Inflammatory macrophage treated with lipopolysaccharide for 1 hour (primary cell): ENCODE measurements at places on chromosomes 7 and 10.
A peak's percentile ranks its signal among the peaks of the same experiment; 100 is the strongest.

- no peak for DNase-seq
These were observed 83.1 kb downstream of the GRK5 start for GRCh38 chr10:119290301-119291048.

DNA sequence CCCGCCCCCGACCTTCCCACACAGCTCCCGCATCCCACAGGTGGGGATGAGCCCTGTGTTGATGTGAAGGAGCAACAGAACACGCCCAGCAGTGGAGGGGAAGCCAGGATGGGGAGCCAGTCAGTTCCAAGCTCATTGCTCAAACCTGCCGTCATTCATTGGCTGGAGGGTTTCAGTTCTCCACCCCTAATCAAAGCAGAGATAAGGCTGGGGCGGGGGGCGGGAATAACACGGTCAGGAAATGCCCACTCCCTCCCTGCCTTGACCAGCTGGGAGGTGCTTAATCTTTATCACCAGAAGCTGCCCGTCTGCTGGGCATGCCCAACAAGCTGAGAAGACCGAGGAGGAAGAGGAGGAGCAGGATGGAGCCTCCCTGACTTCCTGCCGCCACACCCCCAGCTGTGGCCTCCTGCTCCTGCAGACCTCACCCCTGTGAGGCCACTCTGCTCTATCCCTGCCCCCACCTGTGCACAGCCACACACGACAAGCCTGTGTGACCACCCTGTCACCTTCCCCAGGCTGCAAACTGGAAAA, 265.1 kb downstream of the ZEB1 start:
- no peak for DNase-seq

- no peak for DNase-seq
These were observed 54.6 kb upstream of the BMPER start for GRCh38 chr7:33850768-33851167.

DNA sequence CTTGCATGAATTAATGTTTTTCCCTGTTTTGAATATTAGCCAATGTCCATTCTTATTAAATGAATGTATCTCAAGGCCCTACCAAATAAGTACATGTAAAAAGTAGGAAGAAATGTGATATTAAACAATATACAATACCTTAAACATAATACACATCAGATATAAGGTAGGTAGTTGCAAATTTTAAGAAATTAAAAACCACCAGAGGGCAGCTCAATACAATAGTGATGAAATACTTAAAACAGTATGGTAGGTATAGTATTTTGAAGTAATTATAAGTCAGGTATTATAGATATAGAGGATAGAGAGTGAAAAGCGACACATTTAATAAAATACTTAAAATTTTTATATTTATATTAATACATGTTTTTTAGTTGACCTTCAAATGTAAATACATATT, 43.6 kb upstream of the CDK14 start:
- DNase-seq: peak; percentile 11
